NCI-H524 (cell line): ENCODE measurements at places on chromosomes 3 and 15.

DNA sequence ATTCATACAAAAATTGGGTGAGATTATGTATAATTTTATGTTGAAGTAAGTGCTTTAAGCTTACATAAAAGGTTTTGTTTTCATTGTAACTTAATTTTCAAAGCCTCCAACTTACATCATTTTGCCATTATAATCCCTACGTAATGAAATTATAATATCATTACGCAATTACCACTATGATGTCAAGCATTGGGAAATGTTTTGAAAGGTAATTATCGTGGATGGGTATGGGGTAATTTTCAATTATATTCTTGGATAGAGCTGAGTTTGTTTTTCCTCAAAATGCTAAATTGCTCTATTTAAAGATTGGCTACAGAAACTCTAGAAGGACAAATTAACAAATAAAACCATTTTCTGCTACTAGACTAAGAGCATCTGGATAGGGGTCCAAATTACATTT is 80.2 kb upstream of the FAM3D start:
- DNase-seq: no peak

DNA sequence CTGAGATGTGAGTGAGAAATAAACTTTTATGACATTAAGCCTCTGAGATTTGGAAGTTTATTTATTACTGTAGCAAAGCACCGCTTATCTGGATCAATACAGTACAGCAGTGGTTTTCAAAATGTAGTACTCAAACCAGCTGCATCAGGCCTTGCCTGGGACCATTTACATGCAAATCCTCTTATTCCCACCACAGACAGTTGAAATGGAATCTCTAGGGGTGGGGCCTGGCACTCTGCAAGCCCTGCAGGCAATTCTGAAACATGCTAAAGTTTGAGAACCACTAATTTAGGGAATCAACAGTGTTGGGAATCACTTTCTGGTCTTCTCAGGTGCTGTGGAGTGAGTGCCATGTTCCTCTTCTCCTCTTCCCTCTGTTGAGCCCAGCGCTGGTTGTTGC is 77.8 kb upstream of the TAMM41 start:
- peak; percentile 7 for DNase-seq

GRCh38 chr15:42490291-42490670 is 660 bp downstream of the ZNF106 start:
- DNase-seq: no peak

DNA sequence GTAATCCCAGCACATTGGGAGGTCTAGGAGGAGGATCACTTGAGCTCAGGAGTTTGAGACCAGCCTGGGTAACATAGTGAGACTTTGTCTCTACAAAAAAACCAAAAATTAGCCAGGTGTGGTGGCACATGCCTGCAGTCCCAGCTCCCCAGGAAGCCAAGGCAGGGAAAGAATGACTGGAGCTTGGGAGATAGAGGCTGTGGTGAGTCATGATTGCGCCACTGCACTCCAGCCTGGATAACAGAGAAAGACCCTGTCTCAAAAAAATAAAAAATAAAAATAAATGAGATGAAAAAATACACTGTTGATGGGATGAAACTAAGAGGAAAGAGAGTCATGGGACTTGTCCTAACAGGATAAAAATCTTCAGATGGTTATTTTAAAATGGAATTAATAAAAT is 137.6 kb downstream of the IMPG2 start:
- no peak for DNase-seq

- DNase-seq: no peak
These were observed 20.1 kb upstream of the PPIB start for GRCh38 chr15:64182859-64183370.

GRCh38 chr3:47348411-47349154 is 32.2 kb upstream of the PTPN23 start:
- no peak for DNase-seq

DNA sequence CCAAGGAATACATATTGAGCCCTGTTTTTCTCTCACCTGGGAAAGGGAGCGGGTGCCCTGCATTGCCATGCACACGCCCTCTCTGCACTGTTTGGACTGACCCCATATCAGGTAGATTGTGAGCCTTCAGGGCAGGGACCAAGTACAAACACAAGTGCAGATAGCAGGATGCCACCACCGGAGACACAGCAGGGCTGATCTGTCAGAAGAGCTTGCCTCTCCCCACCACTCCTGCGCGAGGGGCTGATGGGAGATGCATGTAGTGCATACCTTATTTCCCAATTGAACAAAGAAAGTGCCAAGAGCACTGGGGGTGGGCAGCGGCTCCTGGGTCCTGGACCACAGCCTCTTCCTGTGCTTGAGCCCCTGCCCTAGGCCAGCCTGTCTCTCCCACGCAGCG is 9.0 kb upstream of the SLCO2A1 start:
- DNase-seq: no peak

GRCh38 chr15:64355348-64355943 is 527 bp downstream of the CSNK1G1 start:
- peak; percentile 54 for DNase-seq
